ENCODE measurements at places on chromosomes 1 and 21.

- DNase-seq = no peak
These were observed 170.7 kb downstream of the NEGR1 start for GRCh38 chr1:72111662-72112061.

GRCh38 chr1:54312796-54313316 lies 93.3 kb downstream of the SSBP3 start:
- peak; percentile 78 for DNase-seq

DNA sequence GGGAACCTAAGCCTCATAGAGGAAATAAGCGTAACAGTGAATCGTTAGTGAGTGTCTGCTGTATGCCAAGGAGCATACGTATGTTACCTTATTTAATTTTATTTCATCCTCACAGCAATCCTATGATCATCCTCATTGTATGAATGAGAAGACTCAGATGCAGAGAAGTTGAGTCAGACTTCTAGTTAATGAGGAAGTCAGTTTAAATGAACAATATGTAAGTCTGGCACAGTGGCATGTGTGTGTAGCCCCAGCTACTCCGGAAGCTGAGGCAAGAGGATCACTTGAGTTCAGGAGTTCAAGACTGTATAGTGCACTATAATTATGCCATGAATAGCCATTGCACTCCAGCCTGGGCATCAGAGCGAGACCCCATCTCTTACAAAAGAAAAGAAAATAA lies 148.0 kb downstream of the ZZZ3 start:
- DNase-seq = no peak

DNA sequence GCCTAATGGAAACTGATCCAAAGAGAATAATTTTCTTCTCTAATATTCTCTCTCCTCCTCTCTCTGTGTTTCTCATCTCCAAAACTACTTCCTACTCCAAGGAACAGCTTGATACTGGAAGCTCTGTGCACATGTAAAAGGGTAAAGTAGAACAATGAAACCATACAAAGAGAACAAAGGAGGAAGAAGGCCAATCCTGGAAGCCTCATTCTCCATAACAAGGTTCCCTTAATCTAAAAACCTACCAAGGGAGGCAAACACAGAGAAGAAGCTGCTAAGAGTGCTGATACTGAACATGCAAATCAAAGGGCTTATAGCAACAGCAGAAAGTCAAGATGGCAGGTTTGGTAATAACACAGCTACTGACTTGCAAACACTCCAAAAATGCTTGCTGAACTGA lies 44.4 kb downstream of the SIPA1L2 start:
- no peak for DNase-seq

GRCh38 chr21:38847556-38847955 lies 41.8 kb downstream of the ETS2 start:
- DNase-seq = no peak

DNA sequence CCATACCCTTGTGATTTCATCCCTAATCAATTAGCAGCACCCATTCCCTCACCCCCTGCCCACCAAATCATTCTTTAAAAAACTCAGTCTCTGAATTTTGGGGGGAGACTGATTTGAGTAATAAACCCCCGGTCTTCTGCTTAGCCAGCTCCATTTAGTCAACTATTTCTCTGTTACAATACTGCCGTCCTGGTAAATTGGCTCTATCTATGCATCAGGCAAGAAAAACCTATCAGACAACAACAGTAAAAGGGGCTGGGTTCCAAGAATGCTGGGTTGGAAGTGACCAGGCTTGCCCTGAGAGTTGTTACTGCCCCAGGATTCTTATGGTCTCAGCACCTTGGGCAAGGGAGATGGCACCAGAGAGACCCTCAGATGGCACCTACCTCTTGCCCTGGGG lies 16.3 kb upstream of the C1orf198 start:
- DNase-seq = no peak

DNA sequence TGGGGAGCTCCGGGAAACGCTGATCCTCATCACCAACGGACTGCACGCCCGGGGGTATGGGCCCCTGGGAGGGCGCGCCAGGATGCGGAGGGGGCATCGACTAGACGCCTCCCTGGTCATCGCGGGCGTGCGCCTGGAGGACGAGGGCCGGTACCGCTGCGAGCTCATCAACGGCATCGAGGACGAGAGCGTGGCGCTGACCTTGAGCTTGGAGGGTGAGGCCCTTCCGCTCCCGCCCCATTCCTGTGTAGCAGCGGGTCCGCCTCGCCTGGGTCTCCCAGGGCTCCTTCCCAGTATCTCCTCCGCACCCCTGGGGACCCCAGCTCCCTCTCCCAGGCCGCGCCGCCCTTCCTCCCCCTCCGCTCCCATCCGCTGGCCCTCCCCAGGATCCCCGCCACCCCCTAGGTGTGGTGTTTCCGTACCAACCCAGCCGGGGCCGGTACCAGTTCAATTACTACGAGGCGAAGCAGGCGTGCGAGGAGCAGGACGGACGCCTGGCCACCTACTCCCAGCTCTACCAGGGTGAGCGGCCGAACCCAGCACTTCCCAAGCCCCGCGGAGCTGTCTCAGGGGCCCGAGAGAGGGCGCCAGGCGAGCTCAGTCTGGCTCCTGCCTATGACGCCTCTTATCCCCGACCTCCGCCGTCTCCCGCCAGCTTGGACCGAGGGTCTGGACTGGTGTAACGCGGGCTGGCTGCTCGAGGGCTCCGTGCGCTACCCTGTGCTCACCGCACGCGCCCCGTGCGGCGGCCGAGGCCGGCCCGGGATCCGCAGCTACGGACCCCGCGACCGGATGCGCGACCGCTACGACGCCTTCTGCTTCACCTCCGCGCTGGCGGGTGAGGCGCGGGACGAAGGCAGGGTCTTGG lies 5.0 kb downstream of the HAPLN2 start:
- peak; percentile 63 for DNase-seq

- no peak for DNase-seq
These were observed 51.6 kb upstream of the SPATA6 start for GRCh38 chr1:48523558-48523957.

- DNase-seq = no peak
These were observed 8.5 kb upstream of the B4GALT3 start for GRCh38 chr1:161185732-161186311.

- no peak for DNase-seq
These were observed 9.3 kb downstream of the AHCYL1 start for GRCh38 chr1:109993885-109994284.

DNA sequence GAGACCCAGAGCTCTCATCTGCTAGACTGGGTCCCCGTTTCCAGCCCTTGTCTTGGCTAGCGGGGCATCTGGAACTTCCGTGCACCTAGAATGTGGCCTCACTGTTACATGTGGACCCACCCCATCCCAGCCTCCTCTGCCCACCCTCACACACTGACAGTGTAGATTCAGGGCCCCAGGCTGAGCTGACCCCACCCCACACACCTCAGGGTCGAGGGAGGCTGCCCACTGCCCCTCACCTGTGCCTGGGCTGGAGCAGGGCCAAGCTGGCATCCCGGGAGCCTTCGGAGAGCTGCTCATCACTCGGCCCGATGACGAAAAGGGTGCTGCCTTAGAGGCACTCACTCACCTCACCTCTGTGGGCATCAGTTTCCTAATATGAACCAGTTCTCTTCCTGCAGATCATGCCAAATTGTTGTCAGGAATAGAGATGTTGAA lies 11.1 kb downstream of the ACOT11 start:
- peak; percentile 3 for DNase-seq

DNA sequence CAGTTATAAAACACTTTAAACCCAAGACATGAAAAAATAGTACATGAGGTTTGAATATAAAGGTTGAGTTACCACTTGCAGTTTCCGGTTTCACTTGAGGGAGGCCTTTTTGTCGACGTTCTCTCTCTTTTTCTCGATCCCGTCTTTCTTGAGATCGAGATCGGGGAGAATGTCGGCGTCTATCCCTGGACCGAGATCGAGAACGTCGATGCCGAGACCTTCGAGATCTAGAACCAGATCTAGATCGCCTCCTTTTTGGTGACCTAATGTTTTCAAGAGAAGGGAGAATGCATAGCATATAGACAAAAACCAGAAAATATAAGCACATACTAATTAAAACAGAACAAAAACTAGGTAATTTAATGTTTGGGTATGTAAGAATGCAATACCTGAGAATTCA lies 33.7 kb downstream of the SOD1 start:
- no peak for DNase-seq

DNA sequence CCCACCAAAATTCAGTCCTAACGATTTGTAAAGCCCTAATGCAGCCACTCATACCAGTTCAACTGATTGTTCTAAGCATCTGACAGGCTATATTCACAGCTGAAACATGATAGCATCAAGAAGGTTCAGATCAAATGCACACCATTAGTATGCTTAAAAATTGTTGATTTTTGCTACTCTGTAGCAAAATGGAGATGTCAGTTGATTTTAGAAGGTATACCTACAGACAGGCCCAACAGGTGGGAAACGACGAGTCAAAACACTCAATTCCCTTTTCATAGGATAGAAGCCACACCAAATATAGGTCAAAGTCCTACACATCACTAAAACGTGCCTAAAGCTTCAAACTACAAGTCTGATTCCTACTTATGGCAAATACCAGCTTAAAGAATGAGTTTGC lies 6.7 kb downstream of the SFPQ start:
- no peak for DNase-seq

DNA sequence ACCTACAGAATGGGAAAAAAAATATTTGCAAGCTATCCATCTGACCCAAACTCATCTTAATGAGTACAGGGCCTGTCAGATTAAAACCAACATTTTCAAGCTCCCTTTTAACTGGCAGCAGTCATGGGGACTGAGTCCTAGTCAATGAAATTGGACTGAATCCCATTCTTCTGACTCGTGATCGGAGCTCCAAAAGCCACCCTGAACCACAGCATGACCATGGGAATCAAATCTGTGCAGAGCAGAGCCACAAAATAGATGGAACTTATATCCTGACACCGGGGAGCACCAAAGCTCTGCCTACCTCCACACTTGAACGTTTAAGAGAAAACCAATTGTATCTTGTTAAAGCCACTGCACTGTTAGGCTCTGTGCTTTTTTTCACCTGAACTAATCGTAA lies 5.0 kb upstream of the RWDD3 start:
- DNase-seq = no peak

GRCh38 chr1:37867784-37868183 lies 8.4 kb upstream of the MTF1 start:
- DNase-seq = no peak

GRCh38 chr1:200096774-200097173 lies 69.3 kb downstream of the NR5A2 start:
- no peak for DNase-seq
